ENCODE measurements at places on chromosomes 7 and 10.

DNA sequence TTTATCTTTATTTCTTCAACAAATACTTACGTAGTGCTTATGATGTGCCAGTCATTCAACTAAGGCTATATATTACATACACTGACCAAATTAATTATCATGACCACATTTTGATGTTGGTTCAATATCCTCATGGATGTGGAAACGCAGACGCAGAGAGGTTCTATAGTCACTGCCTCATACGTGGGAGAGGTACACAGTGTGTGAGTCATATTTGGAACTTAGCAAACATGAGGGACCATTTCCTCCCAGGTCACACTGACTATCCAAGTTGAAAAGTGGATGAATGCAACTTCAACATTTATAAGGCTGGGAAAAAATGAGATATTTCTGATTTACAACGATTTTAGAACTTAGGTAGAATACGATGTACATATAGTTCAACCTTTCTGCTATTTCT is 113.6 kb downstream of the PRLHR start:
- DNase-seq = no peak

DNA sequence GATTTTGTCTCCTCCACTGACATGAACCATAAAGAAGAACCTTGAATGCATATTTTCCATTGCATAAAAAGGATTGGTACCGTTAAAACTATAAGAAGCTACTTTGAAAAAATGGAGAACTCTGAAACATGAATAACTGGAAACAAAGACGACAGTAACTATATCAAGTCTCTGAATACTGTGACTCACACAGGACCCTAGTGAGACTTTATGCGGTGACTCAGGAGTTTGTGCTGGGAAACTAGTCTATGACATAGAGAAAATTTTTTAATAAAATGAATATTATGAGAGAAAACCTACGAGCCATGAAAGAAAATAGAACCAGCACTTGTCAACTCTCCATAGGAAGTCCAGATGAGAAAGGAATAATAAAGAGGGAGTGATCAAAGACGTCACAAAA is 339.9 kb upstream of the ADARB2 start:
- no peak for DNase-seq

- DNase-seq = no peak
Measured at GRCh38 chr7:69411018-69411417, 187.3 kb upstream of the AUTS2 start.

GRCh38 chr10:73887294-73888039 is 13.1 kb upstream of the CAMK2G start:
- DNase-seq = no peak

DNA sequence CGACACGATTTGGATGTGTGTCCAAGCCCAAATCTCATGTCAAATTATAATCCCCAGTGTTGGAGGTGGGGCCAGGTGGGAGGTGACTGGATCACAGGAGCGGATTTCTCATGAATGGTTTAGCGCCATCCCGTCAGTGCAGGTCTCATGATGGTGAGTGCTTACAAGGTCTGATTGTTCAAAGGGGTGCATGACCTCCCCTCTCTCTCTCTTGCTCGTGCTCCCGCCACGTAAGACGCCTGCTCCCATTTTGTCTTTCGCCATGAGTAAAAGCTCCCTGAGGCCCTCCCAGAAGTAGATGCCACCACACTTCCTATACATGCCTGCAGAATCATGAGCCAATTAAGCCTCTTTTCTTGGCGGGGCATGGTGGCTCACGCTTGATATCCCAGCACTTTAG is 71.5 kb upstream of the NANOS1 start:
- DNase-seq = no peak

DNA sequence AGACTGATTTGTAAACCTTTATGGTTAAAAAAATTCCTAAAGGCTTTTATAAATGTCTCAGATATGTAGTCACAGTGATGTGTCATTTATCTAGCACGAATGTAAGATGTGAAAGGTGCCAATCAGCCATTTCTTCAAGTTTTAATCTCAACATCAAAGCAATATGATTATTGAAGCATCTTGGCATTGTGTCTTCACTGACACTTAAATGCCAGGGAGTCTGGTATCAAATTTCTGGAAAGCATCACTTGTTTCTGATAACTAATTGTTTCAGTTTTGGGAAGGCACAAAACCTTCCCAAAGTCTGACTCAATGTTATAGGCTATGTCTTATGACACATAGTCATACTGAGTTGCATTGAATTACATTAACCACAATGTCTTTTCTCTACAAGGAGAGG is 492.0 kb upstream of the CNTNAP2 start:
- no peak for DNase-seq

DNA sequence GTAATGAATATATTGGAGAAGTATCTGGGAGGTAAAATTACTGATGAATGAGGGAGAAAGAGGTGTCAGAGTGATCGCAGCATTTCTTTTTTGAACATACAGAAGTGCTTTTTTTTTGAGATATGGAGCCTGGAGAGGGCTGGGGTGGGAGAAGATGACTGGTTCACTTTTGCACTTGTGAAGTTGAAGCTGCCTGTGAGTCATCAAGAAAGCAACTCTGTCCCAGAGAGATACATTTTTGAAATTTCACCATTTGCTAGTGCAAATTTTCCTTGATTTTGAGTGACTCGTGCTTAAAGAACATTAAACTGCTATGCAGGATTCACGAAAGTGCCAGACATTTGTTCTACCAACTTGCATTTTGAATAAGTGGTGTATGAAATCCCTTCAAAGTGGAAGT is 81.8 kb downstream of the ADRA2A start:
- DNase-seq = no peak

- DNase-seq = no peak
Measured at GRCh38 chr7:148590471-148590870, at the start of gene C7orf33. Gene C7orf33 (plus strand): TSS chr7:148590766. CDS start chr7:148590926, 160 bp downstream.

DNA sequence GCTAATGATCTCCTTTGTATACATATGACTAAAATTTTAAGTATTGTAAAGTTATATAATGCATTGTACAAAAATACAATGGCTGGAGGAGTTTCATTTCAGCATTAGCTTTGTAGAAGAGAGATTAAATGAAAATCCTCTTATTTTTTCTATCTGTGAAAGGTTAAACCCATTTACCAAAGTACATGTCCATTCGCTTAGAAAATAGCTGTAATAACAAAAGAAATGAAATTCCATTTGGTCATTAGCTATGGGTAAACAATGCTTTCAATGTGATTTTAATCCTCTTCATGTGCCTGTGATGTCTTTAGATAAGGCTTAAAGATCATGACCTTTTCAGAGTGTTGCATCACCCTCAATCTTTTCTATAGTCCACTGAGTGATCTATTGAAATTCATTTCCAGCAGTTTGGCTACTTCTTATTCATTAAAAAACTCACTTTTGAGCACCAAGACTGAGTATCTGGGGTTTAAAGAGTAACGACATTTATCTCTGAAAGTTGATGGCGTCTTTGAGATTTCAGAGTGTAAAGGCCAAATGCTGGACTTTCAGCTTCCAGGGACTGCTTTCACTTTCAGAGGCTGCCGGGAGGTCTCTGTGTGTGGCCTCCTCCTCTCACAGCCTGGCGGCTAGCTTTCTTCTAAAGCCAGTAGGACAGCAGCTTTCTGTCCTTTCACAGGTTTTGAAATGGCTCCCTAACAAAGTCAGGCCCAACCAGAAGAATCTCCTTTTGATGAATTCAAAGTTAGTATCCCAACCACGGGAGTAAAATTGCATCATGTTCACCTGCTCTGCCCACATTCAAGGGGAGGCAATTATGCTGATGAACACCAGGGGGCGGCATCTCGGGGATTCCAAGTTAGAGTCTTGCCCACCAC is 701.4 kb upstream of the COBL start:
- DNase-seq = no peak

DNA sequence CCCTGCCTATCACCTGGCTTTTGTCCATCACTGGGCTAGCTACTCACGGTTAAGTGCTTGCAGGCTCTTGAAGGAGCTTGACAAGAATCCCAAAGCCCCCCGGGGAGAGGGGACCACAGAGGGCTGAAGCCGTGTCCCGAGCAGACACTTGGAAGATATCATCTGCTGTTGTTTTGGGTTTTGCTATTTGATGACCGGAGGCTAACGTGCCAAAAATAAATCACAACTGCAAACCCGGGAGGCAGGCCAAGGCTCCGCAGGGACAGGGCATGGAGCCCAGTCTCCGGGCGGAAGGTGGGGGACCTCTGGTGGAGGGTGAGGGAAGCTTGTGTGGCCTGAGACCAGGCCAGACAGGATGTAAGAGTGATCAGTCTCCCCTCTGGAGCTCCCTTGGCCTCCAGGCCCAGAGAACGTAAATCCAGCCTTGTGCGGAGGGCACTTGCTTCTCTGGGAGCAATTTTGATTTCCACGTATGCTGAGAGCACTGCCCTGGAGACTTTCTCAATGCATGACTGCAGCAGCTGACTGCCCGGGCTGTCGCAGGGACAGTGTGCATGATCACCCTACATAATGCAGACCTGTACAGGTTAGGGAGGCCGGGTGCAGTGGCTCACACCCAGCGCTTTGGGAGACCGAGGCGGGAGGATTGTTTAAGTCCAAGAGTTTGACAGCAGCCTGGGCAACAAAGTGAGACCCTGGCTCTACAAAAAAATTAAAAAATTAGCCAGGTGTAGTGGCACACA is at the start of gene PHKG1:
PHKG1 (minus strand) TSS at position 164 of the 743 bp plus-strand sequence. CDS start 4,011 bp downstream, outside the sequence.
- DNase-seq = no peak

DNA sequence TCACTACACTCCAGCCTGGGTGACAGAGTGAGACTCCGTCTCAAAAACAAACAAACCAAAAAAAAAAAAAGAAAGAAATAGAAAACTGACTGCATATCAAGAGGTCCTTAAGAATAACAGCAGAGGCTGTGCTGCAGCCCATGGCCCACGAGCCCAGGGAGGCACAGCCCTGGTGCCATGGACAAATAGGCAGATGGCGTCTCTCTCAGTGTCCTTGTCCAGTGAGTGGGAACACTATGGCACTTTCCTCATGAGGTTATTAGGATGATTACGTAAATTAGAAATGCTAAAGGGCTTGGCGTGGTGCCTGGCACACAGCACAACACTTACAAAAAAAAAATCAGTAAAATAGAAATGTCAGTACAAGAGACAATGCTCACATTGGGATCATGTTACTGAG is 33.4 kb upstream of the PFKP start:
- DNase-seq = no peak

- no peak for DNase-seq
Measured at GRCh38 chr7:151930695-151931094, 25.6 kb upstream of the GALNTL5 start.

GRCh38 chr7:151252961-151253711 is 4.6 kb upstream of the SMARCD3 start:
- no peak for DNase-seq

- DNase-seq = peak; percentile 18
Measured at GRCh38 chr10:107914450-107915214, 750.1 kb upstream of the SORCS1 start.

GRCh38 chr7:137146552-137147337 is 196.8 kb downstream of the PTN start:
- no peak for DNase-seq
